ENCODE measurements at places on chromosomes 4 and X.

GRCh38 chr4:127641524-127641923 is 8.8 kb downstream of the INTU start:
- no peak for DNase-seq

- no peak for DNase-seq
These were observed 6.4 kb upstream of the RHOH start for GRCh38 chr4:40190465-40190864.

- no peak for DNase-seq
These were observed 24.9 kb downstream of the JAKMIP1 start for GRCh38 chr4:6175426-6175825.

DNA sequence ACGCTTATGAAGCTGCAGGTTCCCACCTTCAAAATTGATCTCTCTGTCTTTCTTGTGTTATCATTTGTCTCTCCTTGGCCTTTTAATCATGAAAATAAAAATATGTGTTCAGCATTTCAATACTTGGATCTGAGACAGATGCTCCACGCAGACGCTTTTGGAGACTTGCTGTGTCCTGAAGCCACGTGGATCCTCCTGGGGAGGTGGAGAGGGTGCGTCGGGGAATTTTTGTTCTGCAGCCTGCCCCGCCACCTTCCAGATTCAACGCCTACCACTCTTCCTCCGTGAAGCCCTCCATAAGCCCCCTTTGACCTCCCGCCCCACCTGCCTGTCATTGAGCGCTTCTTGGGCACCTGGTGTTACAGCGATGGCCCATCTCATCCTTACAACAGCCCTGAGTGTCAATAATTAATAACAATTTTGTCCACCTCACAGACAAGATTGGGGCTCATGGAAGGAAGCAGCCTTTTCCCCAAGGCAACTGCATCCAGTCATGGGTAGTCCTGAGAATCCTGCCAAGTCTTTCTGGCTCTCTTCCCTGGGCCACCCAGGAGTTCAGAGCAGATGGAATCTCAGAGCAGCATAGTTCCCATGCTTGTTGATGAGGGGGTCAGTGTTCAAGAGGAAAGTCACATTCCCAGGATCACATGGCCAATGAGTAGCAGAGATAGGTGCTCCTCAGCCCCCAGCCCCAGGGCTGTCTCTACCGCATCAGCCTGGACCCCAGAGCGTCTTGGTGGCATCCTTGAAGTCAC is 172.6 kb upstream of the PSAPL1 start:
- DNase-seq: no peak

DNA sequence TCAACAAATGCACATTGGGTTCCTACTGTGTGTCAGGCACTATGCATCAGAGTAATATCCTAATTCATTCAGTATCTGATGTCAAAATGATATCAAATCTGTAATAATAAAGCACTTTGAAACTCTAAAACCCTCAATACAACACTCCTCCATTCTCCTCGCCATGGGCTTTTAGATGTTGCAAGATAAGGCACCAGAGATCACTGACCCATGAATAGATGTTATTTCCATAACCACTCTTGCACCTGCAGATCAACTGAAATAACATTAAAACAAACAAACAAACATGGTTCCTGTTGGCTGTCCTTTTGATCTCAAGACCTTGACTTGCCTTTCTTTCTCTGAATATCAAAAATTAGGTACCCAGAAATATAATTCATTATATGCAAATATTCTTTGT is 100.2 kb downstream of the MAB21L2 start:
- no peak for DNase-seq

DNA sequence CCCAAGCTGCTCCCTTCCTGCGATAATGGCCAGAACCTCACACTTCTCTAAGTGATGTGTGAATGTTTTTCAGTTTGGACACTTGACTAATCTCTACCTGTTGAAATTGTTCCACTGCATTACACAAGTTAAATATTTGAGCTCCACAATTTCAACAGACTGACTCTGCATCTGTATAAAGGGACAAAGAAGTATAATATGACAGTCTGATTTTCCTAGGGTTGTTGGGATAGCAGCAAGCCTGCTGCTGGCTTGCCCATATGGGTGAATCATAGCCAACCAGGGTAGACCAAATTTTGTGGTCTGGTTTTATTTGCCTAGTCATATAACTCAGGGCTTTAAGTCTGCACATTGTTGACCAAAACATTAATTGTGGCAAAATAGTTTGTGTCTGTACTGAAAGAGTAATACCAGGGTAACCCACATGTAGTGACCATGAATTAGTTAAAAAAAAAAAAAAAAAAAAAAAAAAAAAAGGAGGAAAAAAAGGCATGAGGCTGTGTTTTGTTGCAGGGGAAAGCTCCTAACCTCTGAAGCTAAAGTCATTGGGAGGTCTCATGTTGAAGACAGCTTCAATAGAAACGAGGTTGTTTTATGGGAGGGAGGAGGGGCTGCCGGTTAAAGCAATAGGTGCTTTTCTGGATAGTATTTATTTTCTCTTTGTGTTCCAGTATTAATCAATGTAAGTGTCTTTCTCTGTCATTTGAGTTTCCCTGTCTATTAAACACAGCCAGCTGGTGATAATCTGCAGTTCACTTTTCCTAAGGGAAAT is 534.2 kb downstream of the RAB28 start:
- DNase-seq: no peak

GRCh38 chrX:109294097-109294814 is 187.6 kb downstream of the GUCY2F start:
- no peak for DNase-seq

DNA sequence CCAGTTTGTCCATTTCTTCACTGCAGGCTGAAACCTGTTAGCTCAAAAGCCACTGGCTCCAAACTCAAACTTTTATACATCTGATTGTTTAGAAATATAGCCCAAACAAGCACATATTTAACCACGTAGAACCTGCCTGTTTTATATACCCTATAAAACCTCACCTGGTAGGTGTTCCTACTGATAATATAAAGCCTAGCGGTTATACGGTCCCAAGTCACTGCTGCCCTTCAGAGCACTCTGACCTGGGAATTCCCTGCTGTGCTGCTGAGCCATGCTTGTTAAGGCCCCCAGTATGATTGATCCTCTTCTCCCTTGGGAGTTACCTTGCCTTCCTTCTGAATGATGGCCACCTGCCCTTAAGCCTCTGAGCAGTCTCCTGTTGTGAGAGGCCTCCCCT is 432.8 kb upstream of the LCORL start:
- DNase-seq: no peak

- no peak for DNase-seq
These were observed 1444.0 kb downstream of the PCDH18 start for GRCh38 chr4:136088211-136088867.
